ENCODE measurements at places on chromosomes 3 and 15.

GRCh38 chr3:158763421-158763820, 31.2 kb upstream of the RARRES1 start:
- DNase-seq: no peak

GRCh38 chr3:19264424-19264823, 116.1 kb downstream of the KCNH8 start:
- DNase-seq: no peak

- no peak for DNase-seq
Observed at GRCh38 chr15:58475573-58476524, 44.1 kb downstream of the LIPC start.

DNA sequence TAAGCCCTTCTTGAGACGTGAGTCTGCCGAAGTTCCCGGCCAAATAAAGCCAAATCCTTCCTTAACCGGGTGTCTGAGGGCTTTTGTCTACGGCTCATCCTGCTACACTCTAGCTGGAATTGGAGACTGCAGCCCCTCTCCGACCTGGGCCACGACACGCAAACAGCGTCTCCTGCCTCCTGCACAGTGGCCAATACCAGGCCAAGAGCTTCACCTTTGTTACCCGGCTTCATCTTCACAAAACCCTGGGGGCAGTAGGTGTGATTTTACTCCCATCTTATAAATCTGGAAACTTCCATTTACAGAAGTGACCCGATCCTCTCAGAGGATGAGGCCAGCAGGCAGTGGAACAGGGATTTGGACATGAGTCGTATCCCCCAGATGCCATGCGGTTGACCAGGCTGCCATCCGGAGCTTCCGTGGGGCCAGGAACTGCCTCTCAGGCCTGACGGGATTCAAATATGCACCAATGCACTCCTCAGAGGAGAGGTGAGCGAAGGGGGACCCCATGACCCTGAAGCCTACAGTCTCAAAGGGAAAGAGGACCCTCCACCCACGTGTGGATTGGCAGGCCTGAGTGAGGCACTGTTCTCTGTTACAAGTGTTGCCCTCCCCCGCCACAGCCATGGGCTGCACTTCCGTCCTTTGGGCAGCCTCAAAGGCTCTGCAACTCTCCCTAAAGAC, 53.2 kb upstream of the KLF13 start:
- no peak for DNase-seq

DNA sequence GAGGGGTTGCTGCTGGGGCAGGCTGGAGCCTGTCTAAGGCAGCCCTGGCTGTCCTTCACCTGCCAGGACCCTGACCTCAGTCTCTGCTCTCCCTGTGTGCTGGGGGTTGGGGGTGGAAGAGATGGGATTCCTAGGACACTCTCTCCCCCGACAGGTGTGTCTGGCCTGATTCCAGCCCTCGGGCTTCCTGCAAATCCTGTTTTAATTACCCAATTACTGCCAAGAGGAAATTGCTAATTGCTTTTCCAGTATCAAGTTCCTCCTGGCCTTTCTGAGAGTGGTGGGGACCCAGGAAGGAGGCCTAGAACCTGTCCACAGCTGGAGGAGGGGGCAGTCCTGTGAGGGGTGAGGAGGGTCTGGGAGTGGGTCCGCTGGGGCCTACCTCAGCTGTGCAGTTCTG, 15.8 kb downstream of the PLXNA1 start:
- no peak for DNase-seq

DNA sequence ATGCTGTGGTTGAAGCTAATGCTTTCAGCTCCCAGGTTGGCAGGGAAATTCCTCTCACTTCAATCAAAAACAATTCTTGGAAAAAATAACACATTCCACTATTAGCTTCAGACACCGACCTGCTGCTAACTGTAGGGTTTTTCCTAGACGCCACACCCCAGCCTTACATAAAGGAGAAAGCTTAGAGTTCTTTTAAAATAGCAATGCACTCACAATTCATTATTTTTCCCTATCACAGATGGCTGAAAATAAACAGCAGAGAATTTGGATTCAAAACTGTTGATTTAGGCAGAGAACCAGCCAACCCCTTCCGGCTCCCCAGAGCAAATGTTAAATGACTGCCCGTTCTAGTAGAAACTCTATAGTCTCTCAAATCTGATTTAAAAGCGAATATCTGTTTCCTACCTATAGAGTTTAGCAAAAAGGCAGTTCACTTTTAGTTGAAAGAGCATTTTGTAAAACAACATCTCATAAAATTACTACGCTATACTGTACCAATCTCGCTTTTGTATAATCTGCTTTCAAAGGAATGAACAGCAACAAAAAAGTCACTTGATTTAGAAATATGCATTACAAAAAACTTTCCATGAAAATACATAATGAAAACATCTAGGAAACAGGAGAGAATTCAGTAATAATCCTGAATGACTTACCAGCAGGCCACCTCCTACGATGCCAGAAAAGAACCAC, 586 bp downstream of the TM4SF1 start:
- DNase-seq: no peak

DNA sequence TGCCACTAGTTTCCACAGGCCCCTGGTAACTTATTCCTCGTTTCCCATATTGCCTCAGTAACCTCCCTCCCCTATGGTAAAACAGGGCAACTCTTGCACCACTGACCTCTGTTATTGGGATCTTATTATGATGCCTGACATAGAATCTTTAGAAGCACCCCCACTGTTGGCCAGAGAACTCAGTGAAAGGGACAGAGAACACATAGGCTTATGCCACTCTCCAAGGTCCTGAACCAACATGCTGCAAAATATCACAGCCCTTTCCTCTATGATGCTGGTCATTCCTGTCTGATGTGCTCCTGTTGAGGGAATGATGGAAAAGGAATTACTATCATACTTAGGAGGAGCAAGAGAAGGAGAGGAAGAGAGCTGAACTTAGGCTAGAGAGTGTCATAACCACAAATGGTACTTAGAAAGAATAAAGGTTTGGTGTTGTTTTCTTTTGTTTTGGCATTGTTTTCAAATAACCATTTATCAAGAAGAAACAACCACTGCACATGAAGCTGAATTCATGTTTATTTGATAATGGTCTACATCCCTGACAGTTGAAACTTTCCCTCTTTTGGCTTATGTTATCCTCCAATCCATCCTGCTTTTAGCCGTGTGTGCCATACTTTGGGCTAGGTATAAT, 330.2 kb downstream of the EPHB1 start:
- DNase-seq: no peak

DNA sequence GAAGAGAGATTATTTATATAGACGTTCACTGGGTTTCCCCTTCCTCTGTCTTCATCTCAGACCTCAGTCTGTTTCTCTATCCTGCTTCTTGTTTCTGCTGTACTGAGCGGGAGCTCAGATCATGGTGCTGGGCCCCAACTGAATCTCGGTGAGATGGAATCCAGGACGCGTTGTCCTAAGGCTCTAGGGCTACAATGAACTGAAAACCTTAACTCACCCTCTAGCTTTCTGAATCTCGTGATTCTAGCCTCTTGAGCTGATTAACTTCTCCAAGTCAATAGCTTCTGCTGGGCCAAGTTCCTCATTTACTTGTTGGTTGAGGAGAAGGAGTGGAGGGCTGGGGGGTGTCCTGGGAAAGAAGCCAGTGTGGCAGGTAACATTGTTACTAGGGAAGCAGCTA, 32.7 kb upstream of the MAP3K13 start:
- no peak for DNase-seq

DNA sequence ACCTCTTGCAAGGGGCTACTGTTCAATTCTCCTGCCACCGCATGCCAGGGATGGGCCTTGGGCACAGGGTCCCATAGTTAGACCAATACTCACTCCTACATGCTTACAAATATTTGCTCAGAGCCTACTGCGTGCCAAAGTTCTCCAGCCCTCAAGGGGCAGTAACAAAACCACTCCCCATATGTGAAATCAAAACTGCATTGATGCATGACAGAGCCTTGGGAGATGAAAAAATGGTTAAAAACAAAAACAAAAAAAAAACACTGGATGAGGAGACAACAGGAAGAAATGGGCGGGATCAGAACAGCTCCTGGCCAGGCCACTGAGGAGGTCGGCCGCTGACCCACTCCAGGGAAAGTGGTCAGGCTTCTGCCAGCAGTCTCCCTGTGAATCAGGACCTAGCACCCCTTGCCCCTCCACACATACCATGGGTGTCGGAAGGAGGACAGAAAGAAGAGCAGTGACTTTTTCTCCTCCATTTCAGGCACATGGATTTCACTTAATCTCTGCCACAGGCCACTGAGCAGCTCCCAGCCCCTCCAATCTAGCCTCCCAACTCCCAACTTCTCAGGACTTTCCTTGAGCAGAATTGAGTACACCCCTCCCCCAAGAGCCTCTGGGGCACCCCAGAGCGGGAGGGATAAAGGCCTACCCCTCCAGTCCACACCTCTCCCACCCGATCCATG, 2.8 kb downstream of the PLXNB1 start:
- no peak for DNase-seq

DNA sequence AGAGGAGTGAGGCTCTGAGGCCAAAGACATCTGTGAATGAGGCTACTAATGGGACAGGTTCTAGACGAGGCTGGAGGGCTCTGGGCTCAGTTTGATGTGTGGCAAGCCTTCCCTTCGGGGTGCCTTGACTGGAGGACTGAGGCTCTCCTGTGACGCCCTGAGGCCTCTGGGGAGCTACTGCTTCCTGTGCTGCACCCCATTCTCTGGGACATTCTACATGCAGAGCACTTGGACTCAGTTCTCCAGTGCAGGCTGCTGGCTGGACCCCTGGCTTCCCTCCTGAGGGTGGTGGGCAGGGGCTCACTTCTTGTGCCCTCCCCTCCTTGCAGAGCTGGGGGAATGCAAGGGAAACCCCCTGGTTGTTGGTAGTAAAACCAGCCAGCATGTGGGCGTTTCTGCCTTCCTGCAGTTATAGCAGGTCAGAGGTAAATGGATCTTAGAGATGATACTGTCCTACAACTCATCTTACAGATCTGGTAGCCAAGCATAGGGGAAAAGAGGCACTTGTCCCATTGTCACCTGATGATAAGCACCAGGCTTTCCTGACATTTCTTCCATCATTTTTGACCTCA, 133.3 kb downstream of the CHDH start:
- DNase-seq: no peak

GRCh38 chr3:106036696-106037095, 167.9 kb upstream of the CBLB start:
- no peak for DNase-seq

All from activated CD4-positive, CD25-positive, alpha-beta regulatory T cell treated with anti-CD3 and anti-CD28 coated beads, Interleukin-2, amount 50 U/mL, for 16 hours (primary cell).